Muscle of leg (tissue), 16 donors: ENCODE measurements at places on chromosomes 4 and X.

DNA sequence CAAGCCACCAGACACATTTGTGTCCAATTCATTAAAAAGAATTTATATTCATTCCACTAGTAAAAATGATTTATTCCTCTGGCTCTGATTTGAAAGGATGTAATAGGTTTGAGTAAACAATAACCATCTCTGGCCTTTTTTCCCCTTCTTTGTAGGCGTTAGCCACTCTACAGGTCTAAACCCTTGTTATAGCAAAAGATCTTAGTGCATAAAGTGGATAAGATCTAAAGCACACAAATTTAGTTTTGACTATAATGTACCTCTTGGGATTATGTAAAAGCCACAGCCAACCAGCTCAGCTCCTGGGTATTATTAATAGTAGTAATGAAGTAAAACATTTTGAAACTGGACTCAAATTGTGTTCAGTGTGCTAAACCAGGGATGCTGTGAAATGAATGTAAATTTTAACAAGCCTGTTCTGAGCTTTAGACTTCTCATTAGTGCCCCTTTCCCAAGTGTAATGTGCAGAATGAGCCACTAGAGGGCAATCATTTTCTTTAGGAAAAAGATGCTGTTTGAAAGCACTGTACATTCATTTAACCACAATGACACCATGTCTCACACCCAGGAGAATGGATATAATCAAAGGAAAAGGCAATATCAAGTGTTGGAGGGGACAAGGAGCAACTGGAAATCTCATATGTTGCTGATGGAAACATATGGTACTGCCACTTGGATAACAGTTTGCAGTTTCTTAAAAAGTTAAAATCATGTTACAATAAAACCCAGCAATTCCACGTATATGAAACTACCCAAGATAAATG, 69.7 kb downstream of the KLHL8 start:
- peak; percentile 84 for DNase-seq

GRCh38 chr4:128688033-128688721, 121.3 kb upstream of the JADE1 start:
- no peak for DNase-seq

DNA sequence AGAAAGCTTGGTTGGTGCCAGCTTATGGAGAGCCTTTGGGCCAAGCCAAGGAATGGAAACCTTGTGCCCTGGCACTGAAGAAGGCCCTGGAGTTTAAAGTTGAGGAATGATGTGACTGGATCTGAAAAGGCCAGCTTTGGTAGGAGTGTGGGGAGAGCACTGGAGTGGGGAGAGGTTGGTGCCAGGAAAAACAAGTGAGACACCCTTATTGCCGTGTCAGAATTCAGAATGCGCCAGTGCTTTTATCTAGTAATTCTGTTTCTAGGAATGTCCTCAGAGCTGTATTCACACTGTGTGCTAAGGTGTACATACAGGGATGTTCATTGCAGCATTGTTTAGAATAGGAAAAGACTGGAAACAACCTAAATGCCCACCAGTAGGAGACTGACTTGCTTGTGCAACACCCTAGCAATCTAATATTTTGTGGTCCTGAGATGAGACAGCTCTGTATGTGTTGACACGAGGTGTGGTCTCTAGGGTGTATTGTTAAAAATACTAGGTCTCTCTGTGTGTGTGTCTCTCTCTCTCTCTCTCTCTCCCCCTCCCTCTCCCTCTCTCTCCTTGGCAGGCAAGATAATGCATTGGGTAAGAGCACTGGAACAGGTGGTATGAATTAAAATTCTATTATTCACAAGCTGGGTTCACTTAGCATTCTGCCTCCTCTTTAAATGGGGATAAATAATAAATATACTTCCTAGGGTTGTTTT, 107.8 kb downstream of the GATB start:
- peak; percentile 75 for DNase-seq

DNA sequence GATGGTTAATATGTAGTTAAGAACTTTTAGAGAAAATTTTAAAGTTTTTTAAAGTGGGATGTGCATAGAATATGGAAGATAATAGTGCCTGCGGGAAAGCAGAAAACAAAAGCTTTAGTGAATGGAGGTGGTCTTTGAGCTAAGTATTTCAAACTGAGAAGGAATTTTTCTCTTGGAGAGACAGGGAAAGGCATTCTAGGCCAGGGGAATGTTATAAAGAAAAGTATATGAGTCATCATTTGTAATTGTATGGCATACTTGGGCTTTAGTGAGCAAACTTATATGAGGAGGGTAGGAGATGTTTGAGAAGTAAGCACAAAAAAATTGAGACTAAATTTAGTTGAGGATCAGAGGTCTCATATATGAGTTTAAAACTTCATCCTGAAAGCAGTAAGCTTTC, 467.0 kb downstream of the PPARGC1A start:
- DNase-seq, result no peak

DNA sequence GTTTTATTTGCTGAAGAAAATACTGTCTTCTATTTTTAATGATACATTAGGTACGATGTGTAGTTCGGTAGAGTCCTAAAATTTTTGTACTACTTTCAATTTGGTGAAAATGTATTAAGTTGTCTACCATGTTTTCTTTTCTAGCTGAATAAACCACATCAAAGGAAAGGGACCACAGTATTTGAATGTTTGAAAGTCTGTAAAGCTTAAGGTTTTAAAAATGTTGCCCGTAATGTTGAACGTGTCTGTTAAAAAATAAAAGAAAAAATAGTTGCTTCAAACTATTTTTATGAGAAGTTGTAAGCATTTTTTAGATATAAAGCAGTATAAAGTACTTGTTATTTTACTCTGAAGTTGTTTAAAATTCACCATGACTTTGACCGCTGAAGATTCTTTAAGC, 3.2 kb downstream of the CDKN2AIP start:
- DNase-seq, result no peak

DNA sequence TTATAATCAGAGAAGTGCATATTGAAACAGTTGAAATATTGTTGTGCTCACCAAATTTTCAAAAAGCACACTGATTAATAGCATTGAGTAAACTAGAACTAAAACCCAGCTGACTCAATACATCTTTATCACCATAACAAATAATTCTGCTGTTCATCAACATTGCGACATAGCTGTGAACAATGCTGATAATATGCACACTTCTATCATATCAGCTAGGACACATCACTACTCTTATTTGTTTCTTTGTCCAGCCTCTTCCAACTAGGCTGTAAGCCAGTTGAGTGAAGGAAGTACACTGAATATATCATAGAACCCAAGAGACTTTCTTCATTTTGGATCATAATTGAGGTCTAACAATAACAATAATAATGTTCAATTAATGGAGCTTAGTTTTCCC, 349.7 kb downstream of the IQCM start:
- peak; percentile 84 for DNase-seq
